ENCODE measurements at places on chromosomes 13 and 19.

- no peak for DNase-seq
Measured at GRCh38 chr19:16168465-16169081, 4.8 kb downstream of the CIB3 start.

- no peak for DNase-seq
Measured at GRCh38 chr13:27638521-27638920, 16.8 kb downstream of the POLR1D start.

- DNase-seq, result no peak
Measured at GRCh38 chr13:51440381-51440780, 12.5 kb downstream of the INTS6 start.

DNA sequence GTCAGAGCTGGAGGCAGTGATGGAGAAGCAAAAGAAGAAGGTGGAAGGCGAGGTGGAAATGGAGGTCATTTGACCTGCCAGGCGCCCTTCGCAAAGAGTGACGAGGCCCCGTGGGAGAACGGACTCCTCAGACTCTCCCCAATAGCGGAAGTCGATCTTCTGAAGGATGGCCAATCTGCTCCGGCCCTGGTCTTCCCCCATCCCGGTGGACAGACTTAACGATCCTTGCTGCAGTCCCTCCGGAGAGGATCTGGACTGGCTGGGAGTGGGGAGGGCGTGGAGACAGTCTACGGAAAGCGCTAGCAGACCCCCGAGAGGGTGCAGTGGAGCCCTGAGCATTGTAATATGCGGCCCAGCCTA is 11.9 kb downstream of the EPS8L1 start:
- no peak for DNase-seq

DNA sequence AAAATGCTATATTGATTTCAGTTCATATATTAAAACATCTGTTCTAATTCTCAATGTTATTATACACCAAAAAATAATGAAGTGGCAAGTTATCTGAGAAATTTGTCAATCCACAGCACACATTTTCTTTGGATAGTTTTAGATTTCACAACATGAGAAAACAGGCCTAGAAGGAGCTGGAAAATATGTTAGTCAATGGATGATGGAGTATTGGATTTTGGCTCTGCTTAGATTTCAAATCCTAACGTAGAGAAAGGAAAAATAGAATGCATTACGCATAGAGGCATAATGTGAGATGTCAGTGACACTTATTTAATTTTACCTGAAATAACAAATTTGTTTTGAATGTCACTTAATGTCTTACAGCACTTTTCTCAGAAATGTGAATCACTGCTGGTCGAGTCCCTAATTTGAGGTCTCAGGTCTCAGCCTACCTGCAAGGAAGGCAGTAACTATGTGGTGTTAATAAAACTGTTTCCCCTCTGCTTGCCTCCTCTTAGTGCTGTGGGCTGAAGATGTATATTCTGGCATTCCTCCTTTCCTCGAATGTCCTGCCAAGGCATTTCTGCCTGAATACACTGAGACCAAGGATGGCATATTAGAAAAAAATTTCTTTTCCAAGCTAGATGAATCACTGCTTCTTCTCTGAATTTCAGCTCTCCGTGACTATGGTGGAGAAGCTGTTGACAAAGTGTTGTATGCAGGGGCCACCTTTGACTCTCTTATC is 232.4 kb downstream of the POSTN start:
- no peak for DNase-seq

All from GM10248 (cell line).